Stimulated activated CD4-positive, alpha-beta T cell treated with anti-CD3 and anti-CD28 coated beads, Interleukin-2, amount 100 ng/mL, for 24 hours (primary cell): ENCODE measurements at places on chromosomes 1 and 21.
A peak's percentile ranks its signal among the peaks of the same experiment; 100 is the strongest.

DNA sequence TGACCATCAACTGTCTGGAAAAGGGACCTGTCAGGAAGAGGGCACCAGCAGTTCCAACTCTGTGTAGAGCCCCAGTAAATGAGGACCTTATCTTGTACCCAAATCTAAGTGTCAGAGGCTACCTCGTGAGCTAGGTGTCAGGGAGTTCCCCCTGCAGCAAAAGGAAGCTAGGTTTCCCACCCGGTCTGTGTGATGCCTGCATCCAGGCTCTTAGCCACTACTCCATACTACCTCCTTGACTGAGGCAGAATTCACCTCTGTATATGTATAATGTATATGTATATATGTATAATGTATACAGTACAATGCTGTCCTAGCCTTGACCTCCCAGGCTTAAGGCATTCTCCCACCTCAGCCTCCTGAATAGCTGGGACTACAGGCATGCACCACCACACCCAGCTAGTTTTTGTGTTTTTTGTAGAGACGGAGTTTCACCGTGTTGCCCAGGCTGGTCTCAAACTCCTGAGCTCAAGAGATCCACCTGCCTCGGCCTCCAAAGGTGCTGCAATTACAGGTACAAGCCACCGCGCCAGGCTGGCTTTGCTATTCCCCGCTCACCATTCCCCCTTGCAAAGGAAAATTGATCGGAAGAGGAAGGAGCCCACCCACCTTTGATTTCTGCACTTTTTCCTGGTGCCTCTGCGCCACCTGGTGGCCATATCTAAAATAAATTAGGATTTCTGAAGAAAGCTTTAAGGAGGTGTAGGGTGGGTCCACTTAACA, 15.7 kb upstream of the LUZP1 start:
- peak; percentile 33 for DNase-seq

DNA sequence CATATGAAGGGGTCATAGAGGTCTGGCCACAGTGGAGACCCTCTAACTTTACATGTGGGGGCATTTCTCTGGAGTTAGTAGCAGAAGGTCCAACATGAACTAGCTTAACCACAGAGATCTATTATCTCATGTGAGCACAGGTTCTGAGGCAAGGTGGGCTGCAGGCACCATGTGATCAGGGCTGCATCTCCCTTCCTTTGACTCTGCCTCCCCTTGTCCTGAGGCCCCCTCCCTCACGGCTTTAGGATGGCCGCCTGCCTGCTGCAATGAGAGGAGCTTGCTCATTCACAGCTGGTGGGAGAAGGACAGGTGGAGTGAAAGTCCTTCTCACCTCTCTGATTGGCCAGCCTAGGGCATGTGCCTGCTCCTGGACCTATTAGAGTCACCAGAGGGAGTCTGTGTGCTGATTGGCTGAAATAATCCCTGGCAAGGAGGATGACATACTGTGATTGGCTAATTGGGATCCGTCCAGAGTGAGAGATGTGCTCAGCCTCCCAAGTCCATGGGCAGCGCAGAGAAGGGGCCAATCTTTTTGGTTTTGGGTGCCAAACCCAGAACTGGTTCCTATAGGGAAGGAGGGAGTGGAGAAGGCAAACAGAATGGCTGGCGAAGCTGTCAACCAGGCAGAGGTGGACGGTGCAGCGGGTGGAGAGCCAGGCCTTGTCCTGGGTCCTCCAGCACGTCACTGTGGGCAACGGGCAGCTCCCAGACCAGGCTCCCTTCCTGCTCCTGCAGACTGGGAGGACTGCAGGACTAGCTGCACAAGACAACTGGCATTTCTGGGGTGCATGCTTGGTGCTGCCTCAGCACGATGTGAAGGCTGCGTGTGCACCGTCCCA, 39.4 kb upstream of the C1orf174 start:
- DNase-seq = no peak

GRCh38 chr1:108320849-108321248, 77.0 kb upstream of the NBPF4 start:
- DNase-seq = no peak

DNA sequence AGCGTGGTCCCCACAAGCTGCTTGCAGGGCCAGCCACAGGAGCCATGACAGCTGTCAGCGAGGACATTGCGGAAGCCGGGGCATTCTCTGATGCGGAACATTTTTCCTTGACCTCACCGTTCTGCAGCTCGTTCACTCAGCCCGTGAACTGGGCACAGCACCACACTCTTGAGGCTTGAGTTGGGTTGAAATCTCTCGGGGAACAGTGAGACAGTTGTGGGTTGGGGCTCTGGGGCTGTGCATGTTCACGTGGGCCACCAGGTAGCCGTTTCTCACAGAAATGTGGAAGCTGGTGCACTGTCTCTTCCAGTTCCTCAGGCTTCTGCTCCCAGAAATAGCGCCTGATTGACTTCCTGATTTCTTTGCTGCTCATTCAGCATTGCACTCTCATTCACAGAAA, 69.8 kb downstream of the SPSB1 start:
- DNase-seq = no peak

GRCh38 chr21:20617130-20617529, 381.1 kb upstream of the NCAM2 start:
- DNase-seq = no peak

- DNase-seq = no peak
Measured at GRCh38 chr1:29389533-29390041, 153.3 kb downstream of the PTPRU start.

- DNase-seq = no peak
Measured at GRCh38 chr1:40664791-40665190, 691 bp downstream of the RIMS3 start.

- no peak for DNase-seq
Measured at GRCh38 chr21:35139382-35139715, 90.2 kb upstream of the RUNX1 start.

DNA sequence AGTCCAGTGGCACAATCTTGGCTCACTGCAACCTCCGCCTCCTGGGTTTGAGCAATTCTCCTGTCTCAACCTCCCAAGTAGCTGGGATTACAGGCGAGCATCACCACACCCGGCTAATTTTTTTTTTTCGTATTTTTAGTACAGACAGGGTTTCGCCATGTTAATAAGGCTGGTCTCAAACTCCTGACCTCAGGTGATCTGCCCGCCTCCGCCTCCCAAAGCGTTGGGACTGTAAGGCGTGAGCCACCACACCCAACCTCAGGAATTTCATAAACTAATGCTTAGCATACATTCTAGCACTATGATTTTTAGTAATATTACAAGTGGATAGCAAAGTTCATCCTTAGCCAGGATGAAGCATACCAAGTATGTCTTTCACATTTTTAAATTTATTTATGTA, 8.7 kb downstream of the DNAJC11 start:
- no peak for DNase-seq

GRCh38 chr1:41900603-41901444, 17.9 kb downstream of the HIVEP3 start:
- DNase-seq = no peak

DNA sequence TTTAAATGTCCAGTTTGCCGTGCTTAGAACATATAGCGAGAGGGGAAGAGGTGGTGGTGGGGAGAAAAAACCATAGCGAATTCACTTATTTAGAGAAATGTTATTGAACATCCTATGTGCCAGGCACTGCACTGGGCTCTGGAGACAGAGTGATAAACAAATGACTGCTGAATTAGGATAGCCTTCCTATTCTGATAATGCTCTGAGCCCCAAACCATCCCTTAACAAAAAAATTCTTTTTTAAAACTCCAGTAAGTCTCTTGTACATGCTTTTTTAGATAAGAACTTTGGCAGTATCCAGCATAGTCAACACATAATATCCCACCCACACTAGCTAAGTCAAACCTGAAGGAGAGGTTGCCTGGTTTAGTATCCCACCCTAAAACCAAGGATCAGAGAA, 8.5 kb downstream of the SZT2 start:
- no peak for DNase-seq

- no peak for DNase-seq
Measured at GRCh38 chr1:175749075-175749474, 5.7 kb upstream of the TNR start.

GRCh38 chr1:162145966-162146696, 76.6 kb downstream of the NOS1AP start:
- DNase-seq = no peak
